Tibial artery (tissue), 4 donors: ENCODE measurements at places on chromosomes 5 and 9.

DNA sequence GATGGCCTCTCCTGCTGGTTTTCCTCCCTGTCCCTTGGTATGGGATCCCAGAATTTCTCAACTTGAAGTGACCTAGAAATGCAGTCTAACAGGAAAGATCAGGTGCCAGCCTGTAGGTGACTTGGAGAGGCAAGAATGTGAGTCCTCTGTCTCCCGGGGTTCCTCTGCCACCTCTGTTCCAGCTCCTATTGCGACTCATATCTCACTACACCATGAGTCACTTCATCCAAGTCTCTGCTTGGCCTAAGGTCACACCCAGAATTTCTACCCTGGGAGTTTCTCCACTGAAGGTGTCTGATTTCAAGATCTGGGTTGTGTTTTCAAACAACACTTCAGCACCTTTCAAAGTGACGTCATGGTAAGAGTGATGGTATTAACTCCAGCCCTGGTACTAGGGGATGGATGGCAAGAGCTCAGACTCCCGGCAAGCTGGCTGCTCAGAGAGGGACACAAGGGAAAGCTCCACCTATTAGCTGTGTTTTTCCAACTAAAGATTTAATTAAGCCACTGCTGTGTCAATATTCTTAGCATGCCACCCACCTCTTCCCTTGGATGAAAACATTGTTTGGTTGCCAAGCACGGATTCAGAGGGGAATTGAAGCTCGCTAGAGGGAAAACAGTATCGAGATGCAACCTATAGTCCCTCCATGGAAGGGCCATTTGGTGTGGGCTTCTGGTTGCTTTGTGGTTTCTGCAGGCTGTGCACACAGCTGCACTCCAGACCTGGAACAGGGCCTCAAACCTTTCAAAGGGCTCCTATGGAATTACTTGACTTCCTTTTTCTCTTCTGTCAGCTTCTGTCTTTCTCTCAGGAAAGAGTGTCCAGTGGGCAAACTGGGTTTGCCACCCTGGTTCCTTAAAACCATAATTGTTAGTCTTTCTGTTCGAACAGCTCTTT is 205.7 kb downstream of the GAS1 start:
- no peak for DNase-seq

- DNase-seq: no peak
Measured at GRCh38 chr9:37531699-37532098, 44.5 kb downstream of the FBXO10 start.

GRCh38 chr9:111038331-111039230 is at the start of gene LPAR1:
LPAR1 (minus strand) TSS chr9:111038470; CDS start chr9:110972117, 66,353 bp downstream.
- peak; percentile 84 for DNase-seq

DNA sequence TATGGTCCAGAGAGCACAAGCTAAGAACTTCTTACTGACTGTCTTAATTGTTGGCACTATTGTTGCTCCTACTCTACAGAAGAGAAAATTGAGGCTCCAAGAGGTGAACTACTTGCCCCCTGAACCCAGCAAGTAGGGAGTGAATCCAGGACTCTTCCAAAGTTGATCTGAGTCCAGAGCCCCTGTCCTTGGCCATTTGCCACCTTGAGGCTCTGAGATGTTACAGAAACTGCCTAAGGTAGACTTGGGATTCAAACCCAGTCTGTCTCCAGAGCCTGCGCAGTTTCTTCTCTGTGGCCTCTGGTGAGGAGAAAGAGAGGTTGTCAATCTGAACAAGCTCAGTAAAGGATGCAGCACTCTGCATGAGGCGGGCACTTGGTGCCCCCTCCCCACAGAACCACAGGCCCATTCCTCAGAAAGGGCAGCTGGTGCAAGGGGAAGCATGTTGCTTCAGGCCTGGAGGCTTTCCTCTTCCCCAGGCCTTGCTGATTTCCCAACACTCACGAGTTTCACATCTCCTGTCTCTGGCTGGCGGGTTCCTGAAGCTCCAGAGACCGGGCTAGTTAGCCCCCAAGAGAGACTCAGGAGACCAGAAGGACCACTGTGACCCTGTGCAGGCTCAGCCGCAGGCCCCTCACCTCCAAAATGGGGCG is 2.9 kb upstream of the LCP2 start:
- DNase-seq: no peak

DNA sequence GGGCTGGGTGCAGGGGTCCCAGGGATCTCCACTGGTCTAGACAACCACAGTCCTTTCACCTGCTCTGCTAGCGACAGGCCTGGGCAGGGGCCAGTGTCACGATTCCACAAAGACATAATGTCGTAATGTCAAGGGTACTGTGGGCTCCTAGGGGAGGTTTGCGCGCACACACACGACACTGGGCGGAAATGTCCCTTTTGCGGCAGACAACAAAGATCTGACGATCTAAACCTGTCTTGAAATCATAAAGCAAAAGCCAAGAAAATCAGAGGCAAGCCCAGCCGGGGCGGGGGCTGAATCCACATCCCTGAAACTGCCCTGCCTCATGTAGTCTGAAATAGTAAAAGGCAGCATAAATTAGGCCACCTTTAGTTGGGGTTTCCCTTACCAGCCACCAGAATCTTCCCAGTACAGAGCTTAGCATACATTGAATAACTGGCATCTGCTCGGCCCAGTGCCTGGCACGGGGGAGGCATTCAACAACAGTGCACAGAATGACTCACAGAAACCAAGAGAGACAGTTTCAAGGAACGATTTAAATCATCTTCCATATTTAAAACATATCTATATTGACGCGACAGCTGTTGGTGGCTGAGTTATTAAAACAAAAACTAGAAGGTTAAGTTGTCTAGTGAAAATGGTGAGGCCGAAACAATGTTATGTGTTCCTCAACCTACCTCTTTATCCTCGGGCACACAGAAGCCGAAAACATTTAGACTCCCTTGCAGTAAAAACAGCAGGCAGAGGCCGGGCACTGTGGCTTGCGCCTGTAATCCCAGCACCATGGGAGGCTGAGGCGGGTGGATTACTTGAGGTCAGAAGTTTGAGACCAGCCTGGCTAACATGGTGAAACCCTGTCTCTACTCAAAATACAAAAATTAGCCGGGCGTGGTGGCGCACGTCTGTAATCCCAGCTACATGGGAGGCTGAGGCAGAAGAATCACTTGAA is 151.0 kb downstream of the MYO10 start:
- DNase-seq: no peak

DNA sequence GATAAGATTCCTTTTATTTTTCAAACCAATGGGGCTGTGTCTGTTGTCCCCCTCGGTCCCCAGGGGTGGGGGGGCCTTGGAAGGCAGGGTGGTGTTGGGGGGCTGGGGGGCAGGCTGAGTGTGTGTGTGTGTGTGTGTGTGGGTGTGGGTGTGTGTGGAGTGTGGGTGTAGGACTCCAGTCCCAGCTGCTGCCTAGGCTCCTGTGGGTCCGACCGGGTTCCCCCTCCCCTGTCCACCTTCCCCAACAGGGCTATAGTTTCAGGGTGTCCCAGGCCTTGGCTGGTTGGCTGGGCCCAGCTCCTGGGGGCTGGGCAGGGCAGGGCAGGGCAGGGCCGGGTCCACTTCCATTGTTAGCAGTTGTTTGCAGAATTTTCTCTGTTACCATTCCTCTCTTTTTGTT is 2.1 kb upstream of the NFX1 start:
- no peak for DNase-seq

GRCh38 chr5:122300374-122300773 is 11.7 kb upstream of the SNCAIP start:
- no peak for DNase-seq

GRCh38 chr5:168920019-168920810 is 341.0 kb upstream of the PANK3 start:
- no peak for DNase-seq

GRCh38 chr5:98781964-98782363 is 8.5 kb downstream of the RGMB start:
- no peak for DNase-seq

GRCh38 chr9:5321058-5321457 is 16.5 kb upstream of the RLN2 start:
- DNase-seq: no peak

- DNase-seq: no peak
Measured at GRCh38 chr5:157971571-157972216, 112.7 kb upstream of the CLINT1 start.

GRCh38 chr5:150434464-150434863 is 15.1 kb downstream of the RPS14 start:
- no peak for DNase-seq

- DNase-seq: no peak
Measured at GRCh38 chr5:56316299-56316994, 83.3 kb upstream of the ANKRD55 start.

DNA sequence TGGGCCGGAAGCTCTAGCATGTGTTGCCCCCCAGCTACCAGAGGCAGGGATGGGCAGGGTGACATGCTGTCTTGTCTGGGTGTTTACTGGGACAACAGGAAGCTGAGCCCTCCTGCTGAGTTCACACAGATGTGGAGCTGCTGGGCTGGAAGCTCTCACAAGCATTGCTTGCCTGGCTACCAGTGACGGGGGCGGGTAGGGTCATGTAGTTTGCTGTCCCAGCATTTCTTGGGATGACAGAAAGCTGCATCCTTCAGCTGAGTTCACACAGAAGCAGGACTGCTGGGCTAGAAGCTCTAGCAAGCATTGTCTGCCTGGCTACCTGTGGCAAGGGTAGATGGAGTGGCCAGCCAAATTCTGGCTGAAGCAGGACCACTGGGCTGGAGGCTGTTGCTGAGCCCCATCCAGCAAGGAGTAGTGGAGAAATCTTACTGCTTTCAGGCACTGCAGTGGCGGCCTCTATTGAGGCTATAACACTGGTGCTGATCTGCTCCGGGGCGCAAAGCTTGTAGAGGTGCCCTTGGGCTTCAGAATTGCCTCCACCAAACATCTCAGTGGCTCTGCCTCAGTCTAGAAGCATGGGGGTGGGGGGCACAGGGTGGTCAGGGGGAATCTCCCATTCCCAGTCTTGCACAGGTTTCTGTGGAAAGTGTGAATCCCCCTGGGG is 25.1 kb downstream of the POLK start:
- no peak for DNase-seq

- DNase-seq: no peak
Measured at GRCh38 chr5:3325201-3325971, 270.2 kb upstream of the IRX1 start.

DNA sequence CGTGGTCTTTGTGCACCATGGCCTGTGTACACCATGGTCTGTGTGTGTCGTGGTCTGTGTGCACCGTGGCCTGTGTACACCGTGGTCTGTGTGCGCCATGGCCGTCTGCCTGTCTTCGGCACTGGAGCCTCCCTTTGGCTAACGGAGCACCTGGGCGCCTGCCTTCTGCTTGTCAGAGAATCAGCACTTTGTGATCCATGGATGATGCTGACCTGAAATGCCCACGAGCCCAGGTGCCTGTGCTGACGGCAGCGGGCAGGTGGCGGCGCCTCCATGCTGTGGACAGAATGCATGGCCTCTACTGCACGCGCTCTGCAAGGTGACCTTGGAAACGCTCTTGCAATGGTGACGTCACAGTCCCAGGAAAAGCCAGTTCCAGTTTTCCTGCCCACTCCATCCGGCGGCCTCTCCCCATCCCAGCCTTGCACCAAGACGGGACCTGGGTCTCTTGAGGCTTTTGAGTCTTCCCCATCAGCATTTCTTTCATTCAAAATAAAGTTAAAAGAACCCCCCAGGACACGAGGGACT is 14.6 kb downstream of the LCN9 start:
- DNase-seq: no peak

DNA sequence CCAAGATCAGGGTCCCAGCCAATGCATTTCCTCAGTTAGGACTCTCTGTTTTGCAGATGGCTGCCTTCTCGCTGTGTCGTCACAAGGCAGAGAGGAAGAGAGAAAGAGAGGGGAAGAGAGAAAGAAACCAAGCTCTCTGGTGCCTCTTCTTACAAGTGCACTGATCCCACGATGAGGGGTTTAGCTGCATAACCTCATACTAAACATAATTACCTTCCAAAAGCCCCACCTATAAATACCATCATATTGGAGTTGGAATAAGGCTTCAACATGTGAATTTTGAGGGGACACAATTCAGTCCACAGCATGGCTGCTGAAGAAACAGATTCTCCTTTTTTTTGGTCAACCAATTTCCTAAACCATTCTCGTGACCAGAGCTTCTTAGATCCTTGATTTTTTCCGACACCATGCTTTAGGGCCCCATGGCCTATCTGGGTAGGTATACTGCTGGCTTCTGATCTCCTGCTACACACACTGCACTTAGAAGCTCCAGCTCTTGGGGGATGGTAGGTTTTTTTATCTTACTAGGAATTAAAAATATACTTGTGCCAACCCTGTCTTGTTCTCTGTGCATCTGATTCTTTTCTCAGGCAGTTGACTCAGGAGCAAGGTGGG is 5.1 kb downstream of the CAMK4 start:
- no peak for DNase-seq

- DNase-seq: no peak
Measured at GRCh38 chr9:134814598-134815215, 65.9 kb upstream of the FCN2 start.

DNA sequence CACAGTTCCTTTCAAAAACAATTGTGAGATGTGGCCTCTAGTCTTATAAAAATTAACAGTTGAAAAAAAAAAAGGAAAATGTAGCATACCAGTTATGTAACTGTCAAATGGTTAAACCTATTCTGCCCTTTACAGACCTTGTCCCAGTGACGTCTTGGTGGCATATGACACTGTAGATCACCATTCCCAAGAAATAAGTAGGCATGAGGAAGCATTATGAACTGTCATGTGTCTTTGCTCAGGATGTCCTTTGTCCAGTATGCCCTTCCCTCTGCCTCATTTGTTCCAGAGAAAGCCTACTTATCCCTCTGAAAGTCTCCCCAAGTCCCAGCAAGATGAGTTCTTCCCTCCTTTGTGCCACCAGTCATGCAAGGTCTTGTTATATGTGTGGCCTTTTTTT is 63.2 kb downstream of the PAM start:
- no peak for DNase-seq

DNA sequence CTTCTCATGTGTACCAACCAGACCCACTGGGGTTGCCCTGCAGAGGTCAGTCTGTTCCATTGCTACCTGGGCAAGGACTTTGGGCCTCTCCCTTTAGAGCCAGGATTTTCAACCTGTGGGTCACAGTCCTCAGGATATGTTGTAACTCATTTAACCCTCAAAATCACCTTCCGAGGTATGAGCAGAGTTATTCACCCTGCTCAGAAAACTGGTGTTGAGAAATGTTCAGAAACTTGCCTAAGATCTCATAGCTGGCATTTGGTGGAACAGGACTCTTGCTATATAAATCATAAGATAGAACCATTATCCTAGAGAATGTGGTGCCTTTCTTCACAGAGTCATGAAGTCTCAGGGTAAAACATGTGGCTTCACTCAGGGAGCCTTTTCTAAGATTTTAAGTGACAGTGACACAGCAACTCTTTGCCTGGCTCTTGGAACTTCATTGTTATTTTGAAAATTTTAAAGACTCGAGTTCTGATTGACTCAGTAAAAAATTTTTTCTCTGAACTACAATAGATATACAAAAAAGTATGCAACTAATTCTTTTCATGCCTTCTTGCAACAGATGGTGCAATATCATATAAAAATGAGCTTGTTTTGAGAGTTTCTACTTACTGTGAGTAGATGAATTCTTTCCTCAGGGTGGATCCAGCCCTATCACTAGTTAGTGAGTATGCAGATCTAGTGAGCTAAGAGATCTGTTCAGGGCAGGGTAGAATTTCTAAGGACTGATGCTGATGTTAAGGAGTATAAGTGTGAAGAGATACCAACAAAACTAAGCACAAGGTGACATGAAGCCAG is 29.5 kb downstream of the CAST start:
- DNase-seq: no peak
